ENCODE measurements at places on chromosomes 11 and 22.

GRCh38 chr11:19723572-19724342 is 11.1 kb downstream of the NAV2 start:
- DNase-seq = no peak

DNA sequence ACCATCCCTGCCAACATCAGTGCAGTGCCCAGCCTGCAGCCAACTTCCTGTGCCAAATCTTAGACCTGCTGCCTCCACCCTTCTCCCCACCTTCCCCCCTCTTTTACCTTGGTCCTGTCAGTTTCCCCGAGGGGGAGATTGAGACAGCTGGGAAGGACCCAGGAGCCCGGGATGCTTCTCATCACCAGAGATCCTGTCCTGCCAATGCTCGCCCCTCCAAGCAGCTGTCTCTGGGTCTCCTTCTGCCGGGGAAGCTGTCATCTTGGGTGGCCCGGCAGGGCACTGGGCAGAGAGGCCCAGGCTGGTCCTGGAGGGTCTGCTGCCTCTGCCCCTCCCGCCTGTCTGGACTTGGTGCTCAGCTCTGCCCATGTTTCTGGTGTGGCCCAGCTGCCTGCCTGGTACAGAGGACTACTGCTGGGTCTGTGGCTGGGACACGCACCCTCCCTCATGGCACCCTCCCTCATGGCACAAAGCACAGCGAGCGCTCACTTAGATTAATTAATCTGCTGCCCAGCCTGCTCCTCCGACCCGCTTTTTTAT is 60.4 kb upstream of the THY1 start:
- no peak for DNase-seq

DNA sequence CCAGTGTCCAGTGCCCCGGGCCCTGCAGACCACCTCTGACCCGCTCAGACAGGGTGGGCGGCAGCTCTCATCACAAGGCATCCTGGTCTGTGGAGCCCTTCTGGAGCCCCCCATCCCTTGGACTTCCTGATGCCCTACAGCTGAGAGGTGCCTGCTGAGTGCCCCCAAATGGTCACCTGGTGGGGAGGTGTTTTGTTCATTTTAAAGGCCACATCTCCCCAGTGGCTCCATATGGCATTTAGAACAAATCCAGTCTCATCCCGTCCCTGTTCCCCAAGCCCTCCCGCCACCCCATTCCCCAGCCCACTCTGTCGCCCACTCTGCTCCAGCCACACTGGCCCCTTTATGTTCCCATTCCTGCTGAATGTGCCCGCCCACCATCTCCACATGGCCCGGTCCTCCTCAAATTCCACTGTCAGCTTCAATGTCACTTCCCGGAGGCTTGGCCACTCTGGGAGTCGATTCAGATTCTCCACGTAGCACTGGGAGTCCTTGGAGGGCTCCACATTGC is 32.8 kb downstream of the OSBPL5 start:
- DNase-seq = no peak

- DNase-seq = no peak
These were observed 206.8 kb upstream of the CADM1 start for GRCh38 chr11:115710980-115711379.

Measured in GM12891 (cell line).